ENCODE measurements at places on chromosomes 12 and 14.
A peak's percentile ranks its signal among the peaks of the same experiment; 100 is the strongest.

DNA sequence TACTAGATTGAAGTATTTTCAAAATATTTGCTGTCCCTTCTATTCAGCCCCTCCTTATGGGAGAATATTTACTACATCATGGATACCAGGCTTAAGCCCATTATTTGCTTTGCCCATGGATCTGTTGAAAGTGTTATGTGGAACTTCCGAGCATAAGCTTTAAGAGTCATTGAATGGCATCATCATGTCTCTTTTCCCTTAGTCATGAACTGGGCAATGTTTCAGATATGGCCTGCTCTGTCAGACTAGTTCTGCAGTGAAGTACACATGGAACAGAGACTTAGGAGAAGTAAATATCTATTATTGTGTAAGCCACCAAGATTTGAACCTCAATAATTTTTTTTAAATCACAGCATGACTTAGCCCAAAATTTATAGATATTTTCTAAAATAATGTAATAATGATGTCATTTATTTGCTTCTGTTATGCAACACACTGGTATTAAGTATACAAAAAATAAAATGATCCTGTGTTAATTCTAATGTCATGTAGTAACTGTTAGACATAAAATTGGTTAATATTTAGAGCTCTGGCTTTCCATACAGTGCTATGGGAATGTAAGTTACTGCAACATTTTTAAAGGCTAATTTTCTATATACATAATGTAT is 1097.3 kb downstream of the SLC16A7 start:
- no peak for DNase-seq

- DNase-seq, result no peak
Observed at GRCh38 chr12:6364044-6364374, 11.4 kb downstream of the SCNN1A start.

GRCh38 chr12:20125276-20125798 is 243.0 kb upstream of the PDE3A start:
- DNase-seq, result no peak

GRCh38 chr12:118330421-118331018 is 42.2 kb downstream of the TAOK3 start:
- no peak for DNase-seq

GRCh38 chr12:51124504-51124903 is 41.1 kb upstream of the CSRNP2 start:
- no peak for DNase-seq

DNA sequence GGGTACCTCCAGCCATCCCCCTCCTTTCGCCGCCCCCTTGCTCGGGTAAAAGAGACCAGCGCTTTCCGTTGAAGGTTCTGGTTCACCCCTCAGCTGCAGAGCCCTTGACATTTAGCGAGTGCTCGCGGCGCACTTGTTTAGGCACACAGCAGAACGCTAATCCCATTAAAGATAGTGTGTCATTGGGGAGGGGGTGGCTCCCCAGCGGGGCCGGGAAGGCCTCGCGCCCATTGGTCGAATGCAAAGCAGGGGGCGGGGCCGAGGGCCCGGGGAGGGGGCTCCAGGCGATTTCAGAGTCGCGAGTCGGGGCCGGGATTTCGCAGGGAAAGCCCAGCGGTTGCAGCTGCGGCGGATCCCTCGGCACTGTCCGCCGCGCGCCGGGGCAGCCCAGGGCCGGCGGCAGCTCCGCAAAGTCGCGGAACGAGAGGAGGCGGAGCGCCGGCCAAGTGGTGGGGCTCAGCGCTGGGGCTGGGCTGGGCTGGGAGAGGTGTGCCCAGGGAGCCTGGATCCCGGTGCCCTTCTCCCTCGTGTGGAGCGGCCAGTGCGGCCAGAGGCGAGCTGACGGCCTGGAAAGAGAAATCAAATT is 122.9 kb downstream of the TSPAN9 start:
- peak; percentile 71 for DNase-seq

DNA sequence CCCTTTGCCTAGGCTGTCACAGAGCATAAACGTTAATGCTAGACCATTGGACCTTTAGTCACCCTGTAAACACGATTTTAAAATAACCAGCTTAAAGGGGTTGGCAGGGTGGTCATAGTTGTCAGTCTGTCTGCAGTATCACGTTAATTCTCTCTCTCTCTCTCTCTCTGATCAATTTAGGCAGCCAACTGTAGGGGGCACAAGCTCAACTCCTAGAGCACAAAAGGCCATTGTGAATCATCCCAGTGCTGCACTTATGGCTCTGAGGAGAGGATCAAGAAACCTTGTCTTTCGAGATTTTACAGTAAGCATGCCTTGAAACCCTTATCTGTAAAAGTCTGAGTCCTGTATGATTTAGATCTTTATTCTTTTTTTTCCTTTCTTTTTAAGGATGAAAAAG is 97.1 kb downstream of the SCAF11 start:
- DNase-seq, result no peak

DNA sequence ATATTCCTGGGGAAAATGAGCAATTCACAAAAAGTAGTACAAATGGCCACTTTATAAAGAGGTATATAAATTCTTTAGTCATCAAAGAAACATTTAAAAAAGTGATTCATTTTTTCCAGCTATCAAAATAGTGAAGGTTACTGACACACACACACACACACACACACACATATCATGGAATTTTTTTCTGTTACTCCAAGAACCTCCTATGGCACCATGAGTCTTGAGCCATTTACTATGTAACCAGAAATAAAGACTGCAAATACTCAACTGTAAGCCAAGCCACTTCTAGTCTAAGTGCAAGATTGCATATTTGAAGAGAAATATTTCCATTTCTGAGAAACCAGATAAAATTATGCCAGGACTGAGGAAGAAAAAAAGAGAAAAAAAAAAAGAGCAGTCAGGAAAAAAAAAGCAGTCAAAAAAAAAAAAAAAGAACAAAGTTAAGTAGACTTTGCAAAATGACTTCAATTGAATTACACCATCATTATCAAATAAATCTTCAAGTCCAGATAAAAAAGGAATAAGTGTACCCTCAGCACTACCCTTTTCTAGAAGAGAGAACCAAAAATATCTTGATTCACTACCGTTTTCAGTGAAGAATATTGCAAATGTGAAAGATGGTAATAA is 275.7 kb downstream of the DAD1 start:
- no peak for DNase-seq

- DNase-seq, result no peak
Observed at GRCh38 chr14:37968664-37969240, 239.0 kb upstream of the SSTR1 start.

GRCh38 chr12:2194571-2194970 is 141.8 kb downstream of the CACNA1C start:
- DNase-seq, result no peak

GRCh38 chr14:70955543-70956480 is 48.6 kb downstream of the PCNX1 start:
- DNase-seq, result peak; percentile 52

DNA sequence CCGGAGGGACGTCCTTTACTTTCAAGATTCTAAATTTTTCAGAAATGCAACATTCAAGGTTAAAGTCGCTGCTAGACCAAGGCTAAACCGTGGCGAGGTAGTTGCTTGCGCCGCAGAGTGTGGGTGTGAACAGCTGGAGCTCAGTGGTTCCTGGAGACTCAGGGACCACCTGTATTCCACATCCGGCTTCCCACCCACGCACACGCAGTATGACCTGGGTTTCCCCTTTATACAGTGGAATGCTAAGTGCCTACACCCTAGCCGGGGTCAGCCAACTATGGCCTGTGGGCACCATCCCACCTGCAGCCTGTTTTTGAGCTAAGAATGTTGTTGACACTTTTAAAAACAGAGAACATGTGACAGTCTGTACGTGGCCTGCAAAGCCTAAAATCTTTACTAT is 42.9 kb upstream of the TESC start:
- no peak for DNase-seq

DNA sequence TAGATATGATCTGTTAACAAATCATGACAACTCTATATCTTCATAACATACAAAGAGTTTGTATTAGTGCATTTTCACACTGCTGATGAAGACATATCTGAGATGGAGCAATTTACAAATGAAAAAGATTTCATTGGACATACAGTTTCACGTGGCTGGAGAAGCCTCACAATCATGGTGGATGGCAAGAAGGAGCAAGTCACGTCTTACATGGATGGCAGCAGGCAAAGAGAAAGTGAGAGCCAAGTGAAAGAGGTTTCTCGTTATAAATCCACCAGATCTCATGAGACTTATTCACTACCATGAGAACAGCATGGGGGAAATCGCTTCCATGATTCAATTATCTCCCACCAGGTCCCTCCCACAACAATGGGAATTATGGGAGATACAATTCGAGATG is 157.6 kb downstream of the DUSP6 start:
- DNase-seq, result no peak

Data from NCI-H1694 treated with DMSO at 0.1 percent for 48 hours (cell line).